ENCODE measurements at places on chromosomes 11 and 22.

GRCh38 chr22:34210301-34210700 is 290.0 kb upstream of the LARGE1 start:
- DNase-seq: no peak

DNA sequence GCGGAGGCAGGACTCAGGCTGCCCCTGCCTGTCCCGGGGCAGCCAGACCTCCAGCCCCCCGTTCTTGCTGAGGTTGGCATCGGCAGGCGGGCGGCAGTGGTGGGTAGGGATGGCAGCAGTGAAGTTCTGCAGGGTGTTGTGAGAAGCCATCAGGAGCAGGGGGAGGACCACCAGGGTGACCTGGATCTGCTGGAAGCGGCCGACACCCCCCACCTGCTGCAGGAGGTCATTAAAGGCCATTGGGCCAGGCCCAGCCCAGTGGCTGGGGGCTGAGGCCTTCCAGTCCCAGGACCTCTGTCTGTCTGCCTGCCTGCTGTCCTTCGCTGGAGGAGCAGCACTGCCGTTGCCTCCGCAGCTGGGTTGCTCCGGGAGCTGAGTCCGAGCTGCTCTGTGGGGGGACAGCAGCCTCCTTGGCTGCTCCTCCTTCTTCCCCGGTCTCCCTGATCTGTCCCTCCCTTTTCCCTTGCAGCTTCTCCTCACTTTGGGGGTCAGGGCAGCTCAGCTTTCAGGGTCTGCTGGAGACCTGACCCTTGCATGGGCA is at the start of gene SLC22A6:
TSS of gene SLC22A6 (minus strand) at position 517 of the 541 bp plus-strand sequence. CDS start at position 240, 277 bp downstream.
- no peak for DNase-seq

DNA sequence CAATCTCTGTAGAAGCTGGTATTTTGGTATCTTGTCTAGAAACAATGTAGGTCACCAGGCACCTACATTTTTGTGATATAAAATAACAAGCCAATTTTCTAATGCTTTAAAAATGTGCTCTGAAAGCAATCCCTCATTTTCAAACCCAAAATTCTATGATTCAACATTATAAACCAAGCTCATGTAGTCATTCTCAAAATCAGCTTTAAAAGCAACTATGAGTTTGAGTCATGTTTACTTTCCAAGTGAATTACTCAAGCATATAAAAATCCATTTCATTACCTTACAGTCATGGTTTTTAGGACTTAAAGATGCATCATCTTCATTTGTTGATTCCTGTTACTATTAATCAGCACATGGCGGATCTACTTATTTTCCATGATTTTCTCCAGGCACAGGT is 216.4 kb downstream of the GRM5 start:
- no peak for DNase-seq

- DNase-seq: peak; percentile 83
These were observed at the start of gene UCP2 for GRCh38 chr11:73982595-73982989. TSS of gene UCP2 (minus strand) at chr11:73982843. CDS start at chr11:73978378, 4,465 bp downstream.

DNA sequence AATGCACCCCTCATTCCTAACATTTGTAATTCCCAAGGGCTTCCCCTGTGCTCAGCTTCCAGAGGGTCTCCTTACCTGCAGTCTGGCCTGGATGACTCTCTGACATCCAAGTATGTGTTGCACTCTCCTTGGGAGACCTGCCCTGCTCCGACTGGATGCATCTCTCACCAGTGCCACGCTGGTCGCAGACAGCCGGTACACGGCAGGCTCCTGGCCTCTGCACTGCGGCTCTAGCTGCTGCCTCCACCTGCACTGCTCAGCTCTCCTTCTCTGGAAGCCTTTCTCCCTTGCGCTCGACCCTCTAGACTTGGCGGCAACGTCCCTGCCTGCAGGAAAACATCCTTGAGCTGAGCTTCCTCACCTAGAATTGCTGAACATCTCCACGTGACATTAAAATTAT is 685.9 kb downstream of the BRD1 start:
- no peak for DNase-seq

DNA sequence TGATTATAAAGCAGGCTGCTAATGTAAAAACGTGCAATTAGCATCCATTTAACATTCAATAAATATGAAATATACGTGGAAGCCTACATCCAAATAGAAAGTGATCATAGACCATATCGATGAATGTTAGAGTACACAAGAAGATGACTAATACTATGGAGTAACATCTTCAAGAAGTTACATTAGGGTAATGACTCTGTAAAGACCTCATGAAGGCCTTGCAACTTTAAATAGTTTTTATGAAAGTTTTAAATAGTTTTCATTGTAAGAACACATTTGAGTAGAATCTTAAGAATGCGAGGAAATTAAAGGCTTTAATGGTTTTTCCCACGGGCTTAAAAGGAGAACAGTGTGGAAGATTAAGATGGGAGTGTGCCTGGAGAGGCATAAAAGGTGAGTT is 1.4 kb downstream of the TRIM34 start:
- no peak for DNase-seq

DNA sequence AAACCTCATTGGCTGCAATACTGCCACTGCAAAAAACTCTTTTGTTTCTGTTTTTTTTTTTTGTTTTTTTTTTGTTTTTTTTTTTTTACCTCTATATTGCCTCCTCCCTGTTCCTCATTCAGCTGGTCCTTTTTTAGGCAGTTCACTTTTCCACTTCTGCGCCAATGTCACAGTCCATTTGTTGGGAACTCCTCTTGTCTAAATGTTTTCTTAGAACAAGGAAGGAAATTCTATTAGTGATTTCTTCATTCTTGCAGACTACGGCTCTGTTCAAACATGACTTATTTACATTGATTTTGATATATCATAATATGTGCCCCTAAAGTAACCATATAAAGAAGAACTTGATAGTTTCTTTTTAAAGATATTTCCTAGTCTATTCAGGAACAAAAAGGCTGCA is 2.9 kb downstream of the FAM118B start:
- no peak for DNase-seq

DNA sequence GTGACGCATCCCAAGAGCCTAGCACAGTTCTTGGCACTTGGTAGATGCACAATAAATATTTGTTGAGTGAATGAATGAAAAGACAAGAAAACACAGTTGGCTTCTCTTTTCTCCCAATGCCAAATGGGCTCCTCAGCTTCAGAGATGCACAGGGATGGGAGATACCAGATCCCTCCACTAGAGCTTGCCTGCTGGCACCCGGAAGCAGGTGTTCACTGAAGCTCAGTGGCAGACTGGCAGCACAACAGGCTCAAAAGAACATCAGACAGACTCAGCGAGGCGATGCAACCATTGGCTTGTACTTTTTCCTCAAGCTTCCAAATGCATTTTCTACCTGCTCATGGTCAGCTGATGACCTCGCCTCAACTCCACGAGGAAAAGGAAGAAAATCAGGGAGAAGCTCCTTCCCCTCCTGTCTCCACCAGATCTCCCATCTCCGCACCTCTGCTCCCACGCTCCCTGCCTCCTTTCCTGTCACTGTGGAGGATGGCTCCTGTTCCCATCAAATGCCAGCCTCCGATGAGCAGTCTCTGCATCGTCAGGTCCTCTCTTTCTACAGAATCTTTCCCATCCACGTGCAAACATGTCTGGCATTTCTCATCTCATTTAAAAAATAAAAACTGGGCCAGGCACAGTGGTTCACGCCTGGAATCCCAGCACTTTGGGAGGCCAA is 5.8 kb downstream of the RAPSN start:
- no peak for DNase-seq

- DNase-seq: no peak
These were observed 9.4 kb downstream of the C11orf97 start for GRCh38 chr11:94521684-94522083.

All from activated naive CD4-positive, alpha-beta T cell treated with anti-CD3 and anti-CD28 coated beads, Interleukin-2, amount 50 U/mL, for 16 hours (primary cell).